ENCODE measurements at places on chromosomes 11 and 22.
A peak's percentile ranks its signal among the peaks of the same experiment; 100 is the strongest.

DNA sequence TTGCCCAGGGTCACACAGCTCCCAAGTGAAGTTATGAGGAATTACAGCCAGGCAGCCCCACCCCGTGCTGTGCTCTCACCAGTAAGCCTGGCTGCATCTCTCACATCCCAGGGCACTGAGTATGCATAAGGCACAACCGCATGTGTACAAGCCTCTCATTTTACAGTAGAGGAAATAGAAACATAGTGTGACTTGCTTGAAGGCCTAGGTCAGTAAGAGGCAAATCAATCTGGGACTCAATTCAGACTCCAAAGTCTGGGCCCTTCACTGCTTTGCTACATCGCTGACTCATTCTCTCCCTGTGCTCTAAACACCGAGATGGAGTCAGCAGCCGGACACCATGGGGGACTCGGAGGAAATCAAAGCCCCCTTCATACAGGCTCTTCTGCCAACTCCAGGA, 7.9 kb downstream of the ABTB2 start:
- no peak for DNase-seq

DNA sequence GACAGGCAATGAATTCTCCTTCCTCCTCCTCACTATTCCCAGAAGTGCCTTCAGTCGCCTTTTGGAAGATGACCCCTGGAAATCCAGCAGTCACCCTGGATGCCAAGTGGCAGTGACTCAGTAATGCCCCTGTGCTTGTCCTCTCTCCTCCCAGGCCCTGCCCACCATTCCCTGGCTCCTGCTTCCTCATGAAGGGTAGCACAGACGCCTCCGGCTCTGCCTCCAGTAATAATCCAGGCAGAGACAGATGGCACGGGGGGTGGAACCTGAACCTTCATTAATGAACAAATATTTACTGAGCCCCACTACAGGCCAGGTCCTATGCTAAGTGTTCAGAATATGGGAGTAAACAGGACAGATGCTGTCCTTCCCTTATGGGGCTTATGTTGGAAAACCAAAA, 23.2 kb downstream of the SYT13 start:
- no peak for DNase-seq

DNA sequence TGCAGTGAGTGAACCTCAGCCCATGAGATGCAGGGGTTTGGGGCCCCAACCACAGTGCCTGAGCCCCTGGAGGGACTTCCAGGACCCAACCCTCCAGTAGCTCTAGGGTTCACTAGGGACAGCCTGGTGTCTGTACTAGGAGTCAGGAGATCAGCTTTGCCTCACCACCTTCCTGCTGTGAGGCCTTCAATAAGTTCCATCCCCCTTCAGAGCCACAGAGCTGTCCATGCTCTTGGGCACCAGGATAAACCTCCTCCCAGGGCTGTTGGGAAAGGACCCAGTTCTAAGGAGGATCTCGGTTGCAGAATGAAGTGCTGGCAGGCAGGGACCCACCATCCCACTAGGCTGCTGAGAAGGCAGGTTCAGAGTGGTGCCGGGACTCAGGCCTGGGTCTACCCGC, 9.7 kb downstream of the ARHGEF17 start:
- DNase-seq, result no peak

- DNase-seq, result no peak
Observed at GRCh38 chr22:39471381-39472141, 14.7 kb downstream of the MGAT3 start.

- DNase-seq, result no peak
Observed at GRCh38 chr11:17552041-17552355, 4.9 kb downstream of the OTOG start.

GRCh38 chr11:98390391-98390790, 630.4 kb upstream of the CNTN5 start:
- DNase-seq, result no peak

GRCh38 chr11:67303835-67304411, 593 bp downstream of the SSH3 start:
- peak; percentile 54 for DNase-seq

DNA sequence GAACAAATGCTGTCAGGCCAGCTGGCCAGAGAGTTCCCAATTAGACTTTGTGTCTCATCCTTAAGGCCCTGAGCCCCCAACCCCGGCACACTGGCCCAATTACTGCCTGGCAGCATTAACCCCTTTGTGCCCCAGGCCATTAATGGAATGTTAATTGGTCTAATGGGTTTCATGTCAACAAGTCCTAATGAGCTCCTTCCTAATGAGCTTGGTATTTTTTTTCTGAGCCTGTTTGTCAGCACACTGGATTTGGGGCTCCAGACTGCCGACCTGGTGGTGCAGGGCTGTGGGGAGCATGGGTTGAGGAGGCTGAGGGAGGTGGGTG, 148.8 kb downstream of the FEZ1 start:
- no peak for DNase-seq

DNA sequence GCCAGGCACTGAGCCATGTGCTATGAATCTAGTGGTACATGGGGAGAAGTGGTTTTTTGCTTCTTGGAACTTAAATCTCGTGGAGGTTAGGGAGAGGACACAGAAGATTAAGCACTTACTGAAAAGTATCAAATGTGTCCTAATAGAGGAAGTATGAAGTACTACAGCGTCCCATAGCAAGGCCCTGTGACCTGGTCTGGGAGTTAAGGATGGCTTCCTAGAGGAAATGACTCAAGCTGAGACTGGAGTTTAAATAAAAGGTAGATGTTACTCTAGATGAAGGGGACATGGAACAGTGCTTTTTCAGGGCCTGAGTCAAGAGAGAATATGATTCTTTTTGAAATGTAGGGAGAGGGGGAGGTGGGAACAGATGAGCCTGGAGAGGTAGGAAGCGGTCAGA, 202.9 kb downstream of the GRIK4 start:
- DNase-seq, result no peak

DNA sequence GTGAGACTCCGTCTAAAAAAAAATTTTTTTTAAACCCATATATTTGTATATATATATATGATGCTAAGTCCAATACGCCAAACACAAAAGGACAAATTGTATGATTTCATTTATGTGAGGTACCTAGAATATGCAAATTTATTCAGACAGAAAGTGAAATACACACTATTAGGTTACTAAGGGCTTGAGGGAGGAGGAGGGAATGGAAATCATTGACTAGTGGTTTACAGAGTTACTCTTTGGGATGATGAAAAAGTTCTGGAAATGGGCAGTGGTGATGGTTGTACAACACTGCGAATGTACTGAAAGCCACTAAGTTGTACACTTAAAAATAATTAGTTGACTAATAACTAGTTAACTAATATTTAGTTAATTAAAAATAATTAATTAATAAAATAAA, 36.2 kb upstream of the FGF3 start:
- no peak for DNase-seq

- peak; percentile 75 for DNase-seq
Observed at GRCh38 chr11:65419772-65420481, 2.7 kb upstream of the NEAT1 start.

DNA sequence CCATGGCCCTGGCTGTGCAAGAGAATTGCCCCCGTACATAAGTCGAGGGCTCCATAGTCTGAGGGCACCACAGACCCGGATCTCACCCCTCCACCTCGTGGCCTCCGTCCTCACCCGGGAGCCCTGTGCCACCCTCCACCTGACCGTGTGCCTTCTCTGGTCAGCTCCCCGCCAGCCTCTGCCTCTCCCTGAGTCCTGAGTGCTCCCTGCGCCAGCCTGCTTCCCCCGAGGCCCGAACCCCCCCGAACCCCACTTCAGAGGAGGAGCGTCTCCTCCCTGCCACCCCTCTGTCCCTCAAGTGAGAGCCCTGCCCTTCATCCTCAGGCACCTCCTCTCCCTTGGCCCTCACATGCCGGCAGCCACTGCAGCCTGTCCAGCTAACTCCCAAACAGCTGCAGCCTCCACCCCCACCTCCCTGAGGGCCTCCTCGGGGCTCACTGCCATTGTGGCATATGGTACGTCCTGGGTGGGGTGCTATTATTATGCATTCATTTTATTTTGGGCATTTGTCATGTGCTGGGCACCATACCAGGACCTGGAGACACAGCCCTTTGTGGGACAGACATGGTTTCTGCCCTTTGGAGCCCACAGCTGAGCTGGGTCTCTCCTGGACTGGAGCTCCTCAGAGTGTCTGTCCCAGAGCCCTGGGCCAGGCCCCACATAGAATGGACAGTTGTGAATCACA, 67.2 kb downstream of the MYO7A start:
- no peak for DNase-seq

DNA sequence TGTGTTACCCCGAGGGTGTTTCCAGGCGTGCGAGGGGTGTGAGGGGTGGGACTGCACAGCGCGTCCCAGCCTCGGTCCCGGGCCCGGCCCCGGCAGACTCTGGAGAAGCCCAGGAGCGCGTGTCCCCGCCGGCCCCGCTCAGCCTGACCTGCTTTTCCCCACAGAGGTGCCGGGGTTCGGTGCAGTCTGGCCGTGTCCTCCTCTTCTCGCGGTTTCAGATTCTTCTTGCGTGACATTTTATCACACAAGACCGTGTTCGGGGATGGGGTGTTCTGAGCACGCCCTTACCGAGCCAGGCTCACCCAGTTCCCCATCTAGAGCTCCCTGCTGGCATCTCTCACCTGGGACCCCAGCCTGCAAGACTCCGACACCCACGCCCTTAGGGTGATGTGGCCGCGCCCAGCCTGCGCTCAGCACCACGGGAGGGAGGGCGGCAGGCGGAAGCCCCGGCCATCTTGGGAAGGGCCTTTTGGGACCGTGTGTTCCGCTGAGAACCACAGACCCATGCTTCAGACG, 775.6 kb downstream of the BRD1 start:
- DNase-seq, result peak; percentile 53

DNA sequence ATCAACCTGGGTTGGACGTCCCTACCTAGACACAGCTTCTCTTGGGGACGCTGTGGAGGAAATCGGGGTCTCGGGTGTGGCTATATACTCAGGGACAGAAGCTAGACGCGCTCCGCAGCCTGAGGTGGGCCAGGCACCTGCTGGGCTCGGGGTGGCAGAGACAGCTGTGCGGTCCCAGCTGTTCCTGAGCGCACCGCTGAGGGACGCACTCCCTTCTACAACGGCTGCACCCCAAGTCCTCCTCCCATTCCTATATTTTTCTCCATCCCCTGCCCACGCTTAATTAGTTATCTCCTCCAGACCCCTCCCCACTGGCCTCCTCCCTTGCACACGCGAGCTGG, 188 bp upstream of the MTNR1B start:
- DNase-seq, result no peak

GRCh38 chr11:63490551-63491239, at the start of gene PLAAT5:
Gene PLAAT5, minus strand, starts transcription at chr11:63491167. Its CDS starts 133 bp downstream, at chr11:63491034.
- peak; percentile 43 for DNase-seq

DNA sequence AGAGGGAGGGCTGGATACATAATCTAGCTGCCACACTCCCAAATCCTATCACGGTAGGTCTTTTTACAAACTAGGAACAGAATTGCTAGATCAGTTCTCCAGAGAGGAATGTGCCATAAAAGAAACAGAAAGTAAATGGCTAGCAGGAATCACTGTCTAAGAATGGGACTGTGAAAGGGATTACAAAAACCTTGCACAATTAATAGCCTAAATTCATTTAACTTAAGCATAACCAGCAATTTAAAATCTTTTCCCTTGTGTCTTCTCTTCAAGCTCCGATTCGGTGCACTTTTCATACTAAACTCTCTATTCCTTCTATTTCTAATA, 35.2 kb downstream of the APOL5 start:
- DNase-seq, result no peak

DNA sequence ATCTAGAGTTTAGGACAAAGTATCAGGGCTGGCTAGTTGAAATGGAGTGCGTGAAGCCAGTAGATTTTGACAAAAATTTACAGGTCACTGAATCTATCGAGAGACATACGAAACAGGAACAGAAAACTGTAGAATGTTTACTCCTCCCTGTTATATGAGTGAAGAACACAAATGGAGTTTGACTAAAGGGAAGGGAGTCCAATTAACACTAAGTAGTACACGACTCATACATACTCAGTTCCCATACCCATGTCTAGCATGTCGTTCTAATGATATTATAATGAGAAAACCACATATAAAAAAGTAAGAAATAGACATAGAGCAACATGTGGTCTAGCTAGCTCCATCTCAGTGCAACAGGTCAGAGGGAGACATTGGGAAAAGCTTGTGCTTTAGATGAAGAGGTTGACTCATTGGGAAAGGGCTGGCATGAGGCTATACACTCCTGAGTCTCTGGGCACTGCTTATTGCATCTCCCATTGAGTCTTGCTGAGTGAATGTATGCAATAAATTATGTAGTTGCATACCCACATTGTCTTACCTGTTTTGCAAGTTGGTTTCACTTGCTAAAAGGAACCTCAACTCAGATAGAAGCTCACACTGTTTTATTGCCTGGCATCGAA, 43.5 kb downstream of the CD44 start:
- DNase-seq, result no peak

DNA sequence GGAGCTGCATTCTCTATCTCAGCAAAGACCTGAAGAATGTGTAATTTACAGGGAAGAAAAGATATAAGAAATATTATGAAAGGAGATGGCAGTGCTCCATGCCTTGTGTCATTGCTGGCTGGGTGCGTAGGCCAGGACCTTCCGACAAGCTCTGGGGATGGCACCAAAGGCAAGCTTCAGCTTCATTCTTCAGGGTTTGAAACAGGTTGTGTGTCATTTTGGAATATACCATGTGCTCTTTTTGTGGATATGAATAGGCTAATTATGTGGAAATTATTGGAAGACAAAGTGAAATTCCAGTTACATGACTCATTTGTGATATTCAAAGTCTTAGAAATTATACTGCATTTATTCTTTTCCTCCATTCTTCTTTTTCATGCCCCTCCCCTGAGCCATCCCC, 5.7 kb upstream of the KIRREL3 start:
- DNase-seq, result no peak

GRCh38 chr11:66188580-66188979, 79.9 kb upstream of the RAB1B start:
- no peak for DNase-seq

- no peak for DNase-seq
Observed at GRCh38 chr11:60777572-60777971, 7.6 kb upstream of the MS4A10 start.

DNA sequence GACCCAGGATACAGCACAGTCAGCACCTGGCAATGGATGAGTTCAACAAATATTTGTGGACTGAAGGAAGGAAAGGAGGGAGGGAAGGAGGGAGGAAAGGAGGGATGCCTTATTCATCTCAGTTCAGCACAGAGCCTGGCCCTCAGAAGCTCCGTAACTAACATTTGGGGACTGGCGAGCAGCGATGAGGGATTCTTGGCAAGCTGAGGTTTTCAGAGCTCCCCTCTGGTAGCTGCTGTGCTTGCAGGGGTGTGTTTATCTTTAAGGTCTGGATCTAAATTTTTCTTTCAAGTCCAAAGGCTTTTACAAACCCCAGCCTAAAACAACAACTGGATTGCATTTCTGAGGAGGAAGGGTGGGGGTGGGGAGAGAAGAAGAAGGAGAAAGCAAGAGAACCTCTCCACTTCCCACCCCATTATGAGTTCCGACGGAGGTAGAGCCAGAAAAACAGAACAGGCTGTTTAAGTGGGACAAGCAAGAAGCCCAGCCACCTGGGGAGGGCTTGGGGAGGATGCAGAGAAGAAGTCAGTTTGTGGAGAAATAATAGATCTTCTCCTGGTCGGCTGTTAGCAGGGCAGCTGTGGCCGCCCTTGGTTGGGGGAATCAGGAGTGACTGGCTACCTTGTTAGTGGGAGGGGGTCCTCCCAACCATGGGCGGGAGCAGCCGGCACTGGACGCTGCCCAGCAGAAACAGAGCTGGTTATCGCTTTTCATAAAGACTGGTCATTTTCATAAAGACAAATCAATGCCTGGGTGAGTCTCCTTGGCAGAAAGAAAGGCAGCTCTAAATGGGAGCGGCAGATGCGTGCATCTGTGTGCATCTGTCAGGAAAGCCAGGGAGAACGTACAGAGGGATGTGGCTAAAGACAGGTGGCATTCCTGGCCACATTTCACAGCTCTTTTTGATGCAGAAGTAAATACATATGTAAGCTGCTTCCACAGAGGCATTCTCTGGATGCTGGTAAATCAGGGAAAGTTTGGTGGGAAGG, 78.0 kb downstream of the TSPAN18 start:
- DNase-seq, result no peak

Measured in CD4-positive, alpha-beta T cell treated with Interleukin-17A for 4 hours (primary cell).